Sigmoid colon (tissue), 7 donors: ENCODE measurements at places on chromosomes 7 and 10. TPM values are rescaled to one million over a fixed set of nuclear protein-coding genes. Genes with fewer than 3 reads are reported as not detected.

DNA sequence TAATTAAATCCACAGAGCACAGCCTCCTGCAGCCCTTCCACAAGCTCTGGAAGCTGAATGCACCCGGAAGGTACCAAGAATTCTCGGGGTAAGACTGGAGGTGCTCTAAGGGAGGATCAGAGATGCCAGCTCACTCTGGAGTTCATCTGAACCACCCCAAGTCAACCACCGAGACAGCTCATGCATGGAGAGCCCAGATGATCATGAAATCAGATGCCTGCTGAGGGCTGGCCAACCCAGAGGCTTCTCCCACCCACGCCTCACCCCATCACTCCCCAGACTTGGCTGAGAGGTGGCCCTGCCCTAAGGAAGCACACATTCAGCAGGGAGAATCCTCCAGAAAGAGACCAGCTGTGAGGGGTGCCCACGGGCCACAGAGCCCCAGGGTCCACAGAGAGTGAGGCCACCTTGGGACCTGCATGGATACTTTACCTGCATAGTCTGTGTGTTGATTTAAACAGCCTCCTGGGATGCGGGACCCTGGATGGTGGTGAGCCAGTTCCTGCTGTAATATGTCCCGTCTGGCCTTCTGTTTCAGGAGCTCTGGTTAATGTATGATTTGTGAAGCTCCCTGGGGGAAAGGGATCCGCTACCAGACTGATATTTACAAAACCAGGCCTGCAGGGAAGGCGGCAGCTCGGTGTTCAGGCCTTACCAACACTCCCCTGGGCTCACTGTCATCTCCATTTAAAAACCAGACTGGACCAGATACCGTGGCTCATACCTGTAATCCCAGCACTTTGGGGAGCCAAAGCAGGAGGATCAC is 64.9 kb downstream of the INSIG1 start:
- H3K27ac ChIP-seq: no peak overlapping the region
- H3K27me3 ChIP-seq: peaks cover 7% of the 10 kb centered on the region
- H3K36me3 ChIP-seq: no peaks in the 10 kb centered on the region
- no peak overlapping the region for H3K4me3 ChIP-seq
- H3K4me1 ChIP-seq: no peaks in the 10 kb centered on the region

- peaks cover 78% of the 10 kb centered on the region for H3K4me1 ChIP-seq
- DNase-seq: peak; percentile 83
- H3K27ac ChIP-seq: peak overlapping the region; percentile 78
Measured at GRCh38 chr10:119315128-119316001, 108.0 kb downstream of the GRK5 start.

- no peak for DNase-seq
- H3K36me3 ChIP-seq: no peaks in the 10 kb centered on the region
- no peaks in the 10 kb centered on the region for H3K4me1 ChIP-seq
- H3K27ac ChIP-seq: no peak overlapping the region
- H3K27me3 ChIP-seq: no peaks in the 10 kb centered on the region
- no peak overlapping the region for H3K4me3 ChIP-seq
Measured at GRCh38 chr10:116385994-116386809, 41.4 kb upstream of the PNLIPRP3 start.

Gene ADAMTS14
- polyA plus RNA-seq: 0.23 TPM

Gene DNA2
- polyA plus RNA-seq: under 0.01 TPM

Gene ENTPD7
- polyA plus RNA-seq: 1.2 TPM
